MM.1S (cell line): ENCODE measurements at places on chromosomes 16 and 17.

- DNase-seq, result peak; percentile 48
Observed at GRCh38 chr16:19071811-19072777, 4.7 kb downstream of the COQ7 start.

GRCh38 chr16:10694306-10694705 is 424 bp downstream of the TEKT5 start:
- DNase-seq, result no peak

- DNase-seq, result no peak
Observed at GRCh38 chr17:61422116-61422799, 22.6 kb downstream of the TBX2 start.

DNA sequence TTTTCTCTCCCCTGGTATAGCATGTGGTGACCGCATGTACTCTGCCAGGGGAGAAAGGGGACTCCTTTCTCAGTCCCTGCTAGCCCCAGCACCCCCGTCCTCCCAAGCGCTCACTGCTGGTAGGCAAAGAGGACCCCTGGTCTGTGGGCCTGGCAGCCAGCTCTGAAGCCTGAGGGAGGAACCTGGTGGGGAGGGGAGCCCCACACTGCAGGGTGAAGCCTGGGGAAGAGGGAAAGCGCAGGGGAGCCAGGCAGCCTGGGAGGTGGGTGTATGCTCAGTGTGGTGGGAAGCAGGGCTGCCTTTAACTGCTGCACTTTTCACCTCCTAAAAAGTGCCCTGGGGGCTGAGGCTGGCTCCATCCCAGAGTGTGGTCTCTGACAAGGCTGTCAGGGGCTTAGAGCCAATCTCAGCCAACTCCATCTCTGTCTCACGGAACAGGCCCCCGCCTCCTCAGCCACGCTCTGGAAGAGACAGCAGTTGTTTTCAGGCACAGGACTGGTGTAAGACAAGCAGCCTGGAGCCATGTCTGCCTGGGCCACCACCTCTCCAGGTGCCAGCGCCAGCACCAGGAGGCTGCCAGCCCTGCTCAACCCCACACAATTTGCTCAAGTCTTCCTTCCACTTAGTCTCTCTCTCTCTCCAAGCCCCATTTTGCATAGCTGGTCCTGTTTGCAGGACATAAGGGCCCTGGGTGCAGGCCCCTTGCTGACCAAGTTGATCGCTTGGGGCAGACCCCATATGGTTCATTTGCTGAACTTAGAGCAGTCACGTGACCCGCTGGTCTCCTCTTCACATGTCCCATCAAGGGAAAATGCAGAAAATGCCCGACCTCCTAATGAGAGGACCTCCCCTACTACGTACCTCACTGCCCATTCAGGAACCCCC is 14.7 kb upstream of the TBX2 start:
- DNase-seq, result no peak

- no peak for DNase-seq
Observed at GRCh38 chr16:49744244-49745220, 111.4 kb downstream of the ZNF423 start.

GRCh38 chr16:77169650-77170236 is 21.2 kb upstream of the MON1B start:
- DNase-seq, result peak; percentile 45

DNA sequence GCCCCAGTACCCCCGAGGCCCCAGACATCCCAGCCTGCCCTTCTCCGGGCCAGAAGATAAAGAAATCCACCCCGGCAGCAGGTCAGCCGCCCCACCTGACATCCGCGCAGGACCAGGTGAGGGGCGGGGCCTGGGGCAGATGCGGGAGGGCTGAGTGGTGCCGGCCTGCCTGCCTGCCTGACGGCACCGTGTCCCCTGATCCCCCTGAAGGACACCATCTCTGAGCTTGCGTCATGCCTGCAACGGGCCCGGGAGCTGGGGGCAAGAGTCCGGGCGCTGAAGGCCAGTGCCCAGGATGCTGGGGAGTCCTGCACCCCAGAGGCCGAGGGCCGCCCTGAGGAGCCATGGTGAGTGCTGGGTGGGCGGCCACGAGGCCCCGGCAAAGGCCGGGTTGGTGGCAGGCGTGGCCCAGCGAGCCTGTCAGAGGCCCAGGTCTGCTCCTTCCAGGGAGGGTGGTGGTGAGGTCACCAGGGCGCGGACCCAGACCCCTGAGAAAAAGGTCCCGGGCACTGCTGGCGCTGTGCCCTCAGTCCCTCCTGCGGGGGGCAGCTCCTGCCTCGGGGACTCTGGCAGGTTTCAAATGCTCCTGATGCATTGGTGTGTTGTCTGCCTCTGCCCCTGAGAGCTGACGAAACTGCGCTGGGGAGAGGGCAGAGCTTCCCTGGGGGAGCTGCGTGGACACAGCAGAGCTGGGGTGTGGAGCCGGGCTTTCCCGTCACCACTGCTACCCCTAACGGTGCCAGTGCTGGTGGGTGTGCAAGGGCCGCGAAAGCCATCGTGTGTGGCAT is 1.2 kb downstream of the CDT1 start:
- peak; percentile 58 for DNase-seq

DNA sequence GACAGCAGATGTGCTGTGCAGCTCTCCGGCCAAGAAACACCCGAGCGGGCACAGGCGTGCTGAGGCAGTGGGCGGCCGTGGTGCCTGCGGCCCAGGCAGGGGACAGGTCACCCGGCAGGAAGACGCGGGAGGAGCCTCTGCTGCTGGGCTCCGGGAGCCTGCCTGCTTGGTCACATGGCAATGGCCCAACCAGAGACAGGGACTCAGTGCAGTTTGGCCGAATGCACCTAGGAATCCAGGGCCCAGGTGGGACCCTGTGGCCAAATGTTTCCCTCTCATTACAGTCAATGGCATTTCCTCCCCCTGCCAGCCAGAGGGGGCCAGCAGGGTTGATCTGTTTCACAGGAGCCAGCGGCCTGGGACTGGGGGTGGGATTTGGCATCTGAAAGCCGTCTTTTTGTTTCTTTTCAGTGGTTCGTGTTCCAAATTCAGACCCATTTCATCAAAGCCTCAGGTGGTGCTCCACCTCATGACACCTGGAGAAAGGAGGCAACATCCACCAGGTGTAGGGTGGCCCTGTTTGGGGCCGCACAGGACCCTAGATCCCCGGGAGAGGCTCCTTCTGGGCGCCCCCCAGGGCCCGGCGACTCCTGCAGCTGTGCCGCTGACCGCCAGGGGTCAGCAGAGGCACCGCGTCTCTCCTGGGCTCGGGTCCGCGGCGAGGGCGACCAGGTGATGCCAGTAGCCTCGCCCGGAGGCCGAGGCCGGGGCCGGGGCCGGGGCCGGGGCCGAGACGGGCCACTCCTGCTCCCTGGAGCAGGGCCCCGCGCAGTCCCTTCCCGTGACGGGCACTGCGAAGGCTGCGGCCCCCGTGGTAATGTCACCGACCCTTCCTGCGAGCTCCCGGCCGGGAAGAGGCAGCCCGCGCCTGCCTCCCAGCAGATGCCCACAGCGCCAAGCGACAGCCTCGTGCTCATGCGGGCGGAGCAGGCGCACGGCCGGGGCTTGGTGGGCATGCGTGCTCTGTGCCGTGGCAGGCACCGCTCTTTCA is 118.5 kb downstream of the C16orf78 start:
- peak; percentile 52 for DNase-seq

- no peak for DNase-seq
Observed at GRCh38 chr17:46785696-46786095, 32.8 kb downstream of the WNT3 start.

- DNase-seq, result no peak
Observed at GRCh38 chr17:31291820-31292219, 5.2 kb downstream of the OMG start.

DNA sequence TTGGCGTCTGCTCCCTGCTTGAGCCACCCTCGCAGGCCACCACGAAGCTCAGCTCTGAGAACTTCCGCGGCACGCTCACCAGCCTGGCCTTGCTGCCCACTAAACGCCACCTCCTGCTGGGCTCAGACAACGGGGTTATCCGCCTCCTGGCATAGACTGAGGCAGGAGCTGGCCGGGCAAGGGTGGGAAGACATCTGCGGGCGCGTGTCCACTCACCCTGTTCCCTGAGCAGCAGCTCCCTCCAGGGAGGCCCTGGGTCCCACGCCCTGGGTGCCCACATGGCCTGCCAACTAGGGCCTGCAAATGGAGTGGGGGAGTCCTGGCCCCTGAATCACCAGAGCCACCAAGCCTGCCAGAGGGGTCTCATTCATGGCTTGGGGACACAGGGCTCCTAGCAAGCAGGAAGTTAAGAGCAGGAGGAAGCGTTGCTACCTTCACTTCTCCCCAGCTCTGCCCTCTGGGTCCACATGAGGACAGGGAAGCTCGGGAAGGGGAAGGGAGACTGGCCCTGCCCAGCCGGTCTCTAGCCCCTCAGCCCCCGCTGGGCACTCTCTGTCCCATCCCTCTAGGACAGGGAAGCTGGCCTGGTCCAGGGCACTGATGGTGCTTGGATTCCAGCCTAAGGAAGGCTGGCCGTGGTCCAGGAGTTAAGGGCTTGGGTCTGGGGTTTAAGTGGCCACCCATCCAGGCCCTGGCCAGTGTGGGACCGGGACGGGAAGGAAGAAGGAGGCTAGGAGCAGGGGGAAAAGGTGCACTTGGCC is 5.0 kb upstream of the SERPINF2 start:
- no peak for DNase-seq

- no peak for DNase-seq
Observed at GRCh38 chr17:22272363-22273146, 580.2 kb downstream of the KCNJ18 start.

DNA sequence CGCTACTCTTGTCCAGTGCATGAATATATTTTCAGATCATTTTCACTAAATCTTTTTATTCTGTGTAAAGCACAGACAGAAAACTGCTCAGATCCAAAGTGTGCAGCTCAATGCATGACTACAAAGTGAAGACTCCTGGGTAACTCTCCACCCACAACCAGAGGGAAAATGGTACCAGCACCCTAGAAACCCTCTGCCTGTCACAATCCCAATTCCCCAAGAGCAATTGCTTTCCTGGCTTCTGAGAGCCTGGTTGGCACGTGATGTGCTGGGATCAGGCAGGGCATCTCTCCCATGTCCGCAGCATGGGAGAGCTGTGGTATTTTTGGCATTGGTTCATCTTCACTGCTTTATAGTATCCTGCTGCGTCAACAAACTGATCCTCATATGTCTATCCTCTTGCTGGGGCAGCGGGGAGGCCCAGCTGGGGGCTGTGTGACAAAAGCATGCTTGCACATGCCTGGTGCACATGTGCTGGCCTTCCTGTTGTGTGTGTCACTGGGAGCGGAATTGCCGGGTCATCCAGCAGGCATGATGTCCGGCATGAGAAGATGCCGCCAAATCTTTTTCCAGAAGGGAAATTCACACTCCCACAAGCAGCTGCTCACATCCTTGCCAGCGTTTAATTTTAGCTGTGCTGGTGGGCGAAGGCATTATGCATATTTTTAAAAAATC is 278.9 kb upstream of the FOXF1 start:
- no peak for DNase-seq

DNA sequence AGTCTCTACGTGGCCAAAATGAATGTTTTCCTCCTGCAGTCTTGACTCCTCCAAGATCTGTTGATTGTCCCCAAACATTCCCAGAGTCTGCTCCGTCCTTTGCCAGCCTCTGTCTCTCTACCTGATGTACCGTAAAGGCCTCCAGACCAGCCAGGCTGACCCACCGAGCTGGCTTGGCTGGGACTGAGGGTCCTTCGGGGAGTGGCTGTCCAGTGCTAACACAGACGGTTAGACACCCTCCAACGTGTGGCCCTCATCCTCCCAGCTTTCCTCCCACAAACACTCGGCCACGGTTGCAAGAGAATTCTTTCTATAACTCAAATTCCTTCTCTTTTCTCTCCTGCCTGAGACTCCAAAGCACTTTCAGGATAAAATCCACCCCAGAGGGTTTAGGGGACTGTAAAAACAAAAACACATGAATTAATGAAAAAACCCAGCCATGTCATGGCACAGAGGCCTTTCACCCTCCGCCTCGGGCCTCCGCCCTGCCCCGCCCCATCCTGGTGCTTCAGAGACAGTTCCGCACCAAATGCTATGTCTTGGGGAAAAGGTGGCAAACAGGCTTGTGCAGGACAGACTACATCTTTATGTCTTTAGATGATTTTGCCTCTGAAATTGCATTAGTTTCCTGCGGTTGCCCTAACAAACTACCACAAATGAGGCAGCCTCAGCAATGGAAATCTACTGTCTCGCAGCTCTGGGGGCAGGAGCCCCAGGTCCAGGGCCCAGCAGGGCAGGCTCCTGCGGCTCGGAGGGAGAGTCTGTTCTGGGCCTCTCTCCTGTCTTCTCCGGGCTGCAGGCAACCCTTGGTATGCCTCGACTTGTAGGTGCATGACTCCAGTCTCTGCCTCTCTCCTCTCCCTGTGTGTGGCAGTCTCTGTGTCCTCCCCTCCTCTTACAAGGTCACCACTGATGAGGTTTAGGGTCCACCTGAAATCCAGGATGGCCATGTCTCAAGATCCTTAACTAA is 72.5 kb upstream of the CBX4 start:
- no peak for DNase-seq

DNA sequence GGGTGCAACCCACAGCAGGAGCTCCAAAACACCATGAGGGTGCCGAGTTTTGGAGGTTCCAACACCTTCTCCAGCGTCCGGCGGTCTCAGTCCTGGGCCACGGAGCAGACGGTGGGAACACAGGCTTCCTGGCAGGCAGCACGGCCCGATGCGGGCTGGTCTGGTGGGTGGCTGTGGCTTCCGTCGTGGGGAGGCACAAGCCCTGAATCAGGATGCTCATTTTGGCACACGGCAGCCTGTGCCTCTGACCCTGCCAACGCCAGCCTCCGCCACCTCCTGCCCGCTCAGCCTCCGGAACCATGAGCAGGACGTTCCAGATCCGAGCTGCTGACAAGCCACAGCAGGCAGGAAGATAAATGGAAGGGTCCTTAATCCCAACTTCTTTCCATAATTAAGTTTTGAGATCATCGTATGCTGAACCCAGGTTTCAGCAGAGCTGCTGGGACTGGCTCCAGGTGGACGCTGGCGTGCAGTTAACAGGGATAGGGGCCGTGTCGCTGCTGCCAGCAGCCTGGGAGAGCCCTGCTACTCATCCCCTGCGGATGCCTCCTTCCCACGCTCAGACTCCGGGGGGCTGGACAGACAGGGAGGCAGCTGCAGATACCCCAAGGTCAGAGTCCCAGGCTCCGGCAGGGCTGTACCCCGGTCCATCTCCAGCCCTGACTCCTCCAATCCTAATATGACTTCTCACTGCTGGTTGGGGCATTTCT is 136.6 kb downstream of the ENGASE start:
- no peak for DNase-seq

DNA sequence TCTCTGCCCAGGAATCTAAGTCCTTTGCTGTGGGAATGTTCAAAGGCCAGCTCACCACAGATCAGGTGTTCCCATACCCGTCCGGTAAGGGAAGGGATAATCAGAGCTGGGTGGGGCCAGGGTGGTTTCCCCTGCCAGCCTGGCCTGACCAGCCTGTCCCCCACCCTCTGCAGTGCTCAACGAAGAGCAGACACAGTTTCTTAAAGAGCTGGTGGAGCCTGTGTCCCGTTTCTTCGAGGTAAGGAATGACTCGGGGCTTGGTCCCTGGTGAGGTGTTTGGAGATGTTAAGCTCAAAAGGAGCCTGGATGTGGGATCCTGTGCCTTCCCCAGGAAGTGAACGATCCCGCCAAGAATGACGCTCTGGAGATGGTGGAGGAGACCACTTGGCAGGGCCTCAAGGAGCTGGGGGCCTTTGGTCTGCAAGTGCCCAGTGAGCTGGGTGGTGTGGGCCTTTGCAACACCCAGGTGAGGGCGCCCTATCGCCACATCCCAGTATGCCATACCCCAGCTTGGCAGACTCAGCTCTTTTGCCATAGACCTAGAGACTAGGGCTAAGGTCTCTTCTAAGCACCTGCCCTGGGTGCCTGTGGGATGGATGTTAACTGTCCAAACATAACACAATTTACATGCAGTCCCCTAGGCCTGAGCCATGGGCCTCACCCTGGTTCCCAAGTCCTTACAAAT is 997 bp downstream of the ACADVL start:
- DNase-seq, result peak; percentile 79
